H4 (cell line): ENCODE measurements at places on chromosomes 5 and 9. TPM values are rescaled to one million over a fixed set of nuclear protein-coding genes. Genes with fewer than 3 reads are reported as not detected.

- DNase-seq, result no peak
Measured at GRCh38 chr5:41264019-41264418, 50.7 kb upstream of the C6 start.

- no peak for DNase-seq
Measured at GRCh38 chr5:162434281-162434680, 366.7 kb downstream of the GABRG2 start.

DNA sequence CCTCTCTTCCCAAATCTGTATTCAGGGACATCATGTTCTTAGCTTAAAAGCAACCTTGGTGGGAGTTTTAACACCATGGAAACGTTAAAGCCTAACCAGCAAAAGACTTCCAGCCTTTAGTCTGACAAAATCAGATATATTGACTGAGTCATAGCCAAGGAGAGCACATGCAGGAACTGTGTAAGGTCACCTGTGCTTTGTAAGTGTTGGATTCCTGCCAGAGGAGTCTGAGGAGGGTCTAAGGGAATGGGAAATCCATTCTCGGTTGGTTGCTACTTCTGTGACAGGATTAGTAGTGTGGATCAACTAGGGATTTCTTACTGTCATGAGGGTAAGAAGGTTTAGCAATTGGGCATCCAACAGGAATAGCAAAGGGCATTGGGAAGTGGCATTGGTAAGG lies 142.0 kb upstream of the CHD1 start:
- DNase-seq, result no peak

DNA sequence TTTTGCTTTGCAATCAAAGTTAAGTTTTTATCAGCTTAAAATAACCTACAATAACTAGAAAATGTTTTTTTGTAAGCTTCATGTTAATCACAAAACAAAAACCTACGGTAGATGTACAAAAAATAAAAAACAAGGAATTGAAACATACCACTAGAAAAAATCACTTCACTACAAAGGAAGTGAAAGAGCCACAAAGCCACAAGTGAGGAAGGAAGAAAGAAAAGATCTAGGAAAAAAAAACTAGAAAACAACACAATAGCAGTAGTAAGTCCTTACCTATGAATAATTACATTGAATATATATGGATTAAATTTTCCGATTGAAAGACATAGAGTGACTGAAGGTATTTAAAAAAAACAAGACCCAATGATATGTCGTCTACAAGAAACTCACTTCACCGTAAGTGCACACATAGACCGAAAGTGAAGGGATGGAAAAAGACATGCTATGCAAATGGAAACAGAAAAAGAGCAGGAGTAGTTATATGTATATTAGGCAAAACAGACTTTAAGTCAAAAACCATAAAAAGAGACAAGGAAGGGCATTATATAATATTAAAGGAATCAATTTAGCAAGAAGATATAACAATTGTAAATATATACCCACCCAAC lies 13.4 kb upstream of the ZDHHC21 start:
- DNase-seq, result no peak

DNA sequence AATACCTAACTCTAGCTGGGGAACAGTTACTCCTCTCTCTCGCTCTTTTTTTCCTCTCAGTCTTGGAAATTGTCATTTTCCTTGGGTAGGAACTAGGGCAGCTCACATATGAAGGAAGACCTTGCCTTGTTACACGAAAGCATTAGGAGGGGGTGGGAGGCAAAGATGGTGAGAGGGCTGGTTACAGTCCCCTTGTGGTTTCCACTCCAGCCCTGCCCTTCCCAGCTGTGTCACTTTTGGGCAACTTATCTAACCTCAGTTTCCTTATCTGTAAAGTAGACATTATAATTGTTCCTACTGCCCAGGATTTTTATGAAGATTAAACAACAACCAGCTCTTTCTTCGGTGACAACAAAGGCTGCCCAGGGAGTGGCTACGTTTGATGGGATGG lies 196.2 kb upstream of the CLINT1 start:
- DNase-seq, result no peak

DNA sequence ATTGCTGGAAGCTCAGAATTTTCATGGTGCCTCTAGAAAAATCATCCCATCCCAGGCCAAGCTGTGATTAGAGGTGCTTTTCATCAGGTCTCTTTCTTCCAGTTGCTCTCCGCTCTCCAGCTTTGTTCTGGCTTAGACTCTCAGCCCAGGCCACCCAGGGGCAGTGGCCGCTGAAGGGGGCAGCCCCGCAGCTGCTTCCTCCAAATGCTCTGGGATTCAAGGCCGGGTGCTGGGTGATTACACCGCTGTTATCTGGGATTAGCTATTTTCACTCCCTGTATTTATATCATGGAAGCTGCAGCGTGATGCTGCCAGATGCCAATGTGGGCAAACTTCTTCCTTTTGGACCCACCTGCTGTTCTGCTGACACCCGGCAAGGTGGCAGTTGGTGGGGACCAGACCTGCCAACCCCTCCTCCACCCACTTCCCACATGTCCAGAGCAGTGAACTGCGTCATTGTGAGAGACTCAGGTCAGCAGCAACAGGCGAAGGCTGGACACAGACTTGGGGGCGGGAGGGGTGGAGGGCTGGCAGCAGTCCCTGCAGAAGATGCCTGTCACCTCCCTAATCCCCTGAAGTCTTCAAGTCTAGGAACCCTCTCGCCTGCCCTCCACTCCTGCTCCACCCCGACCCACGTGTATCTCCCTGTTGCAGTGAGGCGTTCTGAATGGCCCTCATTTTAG lies 33.9 kb upstream of the NKX2-5 start:
- no peak for DNase-seq

- DNase-seq, result no peak
Measured at GRCh38 chr9:133807037-133807436, 68.9 kb upstream of the SARDH start.

DNA sequence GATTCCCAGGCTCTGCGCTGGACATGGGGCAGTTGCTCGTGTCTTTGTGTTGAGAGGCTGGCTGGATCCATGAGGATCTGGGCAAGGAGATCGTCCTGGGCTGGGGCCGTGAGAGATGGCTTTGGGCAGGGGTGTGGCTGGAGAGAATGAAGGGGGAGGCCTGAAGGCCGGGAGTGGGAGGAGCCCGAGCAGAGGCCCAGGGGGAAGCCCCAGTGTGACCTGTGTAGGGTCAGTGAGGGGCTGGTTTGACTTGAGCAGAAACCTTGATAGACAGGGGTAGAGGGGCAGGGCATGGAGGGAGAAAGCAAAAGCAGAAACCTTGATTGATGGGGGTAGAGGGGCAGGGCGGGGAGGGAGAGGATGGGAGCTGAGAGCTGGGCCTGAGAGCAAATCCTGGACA lies 54.4 kb upstream of the ASS1 start:
- no peak for DNase-seq

- DNase-seq, result no peak
Measured at GRCh38 chr9:93261735-93262523, 78.0 kb downstream of the WNK2 start.

GRCh38 chr9:13629067-13629466 lies 349.6 kb upstream of the MPDZ start:
- no peak for DNase-seq

DNA sequence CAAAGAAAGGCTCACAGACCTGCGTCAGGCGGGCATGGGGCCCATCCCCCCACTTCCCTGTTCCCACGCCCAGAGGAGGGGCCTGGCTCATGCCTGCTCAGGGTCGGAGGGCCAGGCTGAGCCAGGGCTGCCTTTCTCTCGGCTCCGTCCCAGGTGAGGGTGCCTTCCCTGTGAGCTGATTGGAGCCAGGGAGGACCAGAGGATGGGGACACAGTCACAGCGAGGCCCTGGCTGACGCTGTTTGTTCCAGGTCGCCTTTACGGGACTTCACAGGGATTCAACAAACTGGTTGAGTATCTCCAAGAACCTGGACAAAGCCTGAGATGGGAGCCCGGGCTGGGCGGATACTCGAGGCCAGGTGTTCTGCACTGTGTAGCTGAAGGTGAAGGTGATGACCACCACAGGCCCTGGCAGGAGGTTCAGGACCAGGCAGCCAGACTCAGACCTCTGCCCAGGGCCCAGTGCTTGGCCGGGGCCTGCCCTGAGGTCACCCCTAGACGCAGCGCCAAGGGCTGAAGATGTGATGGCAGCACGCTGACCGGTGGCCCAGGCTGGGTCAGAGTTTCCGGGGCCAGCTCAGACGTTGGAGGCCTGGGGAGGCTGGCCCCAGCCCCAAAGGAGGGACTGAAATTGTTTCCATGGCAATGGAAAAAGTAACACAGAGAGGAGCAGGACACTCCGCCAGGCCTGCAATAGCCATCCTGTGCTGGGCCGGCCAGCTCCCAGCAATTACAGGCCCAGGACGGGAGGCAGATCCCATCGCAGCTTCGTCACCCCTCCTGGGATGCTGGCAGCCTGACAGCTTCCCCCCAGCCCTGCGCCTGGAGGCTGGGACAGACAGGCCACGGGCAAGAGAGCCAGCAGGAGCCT lies 65.3 kb upstream of the ADAMTS2 start:
- no peak for DNase-seq

DNA sequence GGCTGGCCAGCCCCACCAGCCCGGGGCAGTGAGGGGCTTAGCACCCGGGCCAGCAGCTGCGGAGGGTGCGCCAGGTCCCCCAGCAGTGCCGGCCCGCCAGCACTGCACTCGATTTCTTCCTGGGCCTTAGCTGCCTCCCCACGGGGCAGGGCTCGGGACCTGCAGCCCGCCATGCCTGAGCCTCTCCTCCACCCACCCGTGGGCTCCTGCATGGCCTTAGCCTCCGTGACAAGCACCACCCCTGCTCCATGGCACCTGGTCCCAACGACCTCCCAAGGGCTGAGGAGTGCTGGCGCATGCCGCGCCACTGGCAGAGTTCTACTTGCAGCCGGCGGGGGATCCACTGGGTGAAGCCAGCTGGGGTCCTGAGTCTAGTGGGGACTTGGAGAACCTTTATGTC lies 452.6 kb downstream of the AGTPBP1 start:
- DNase-seq, result no peak

- DNase-seq, result no peak
Measured at GRCh38 chr9:136725612-136726011, 13.2 kb downstream of the DIPK1B start.

SLC25A2 gene
- not detected in 2 replicates for total RNA-seq

PCDHGA9 gene
- total RNA-seq, result 1.1 and 1.8 TPM in 2 replicates

IL31RA gene
- 7.6 and 10.5 TPM in 2 replicates for total RNA-seq

PCDHGA2 gene
- total RNA-seq, result 0.99 and 1.6 TPM in 2 replicates

IFNK gene
- not detected in 2 replicates for total RNA-seq

POC5 gene
- total RNA-seq, result 30.1 and 43.9 TPM in 2 replicates

PRRX2 gene
- 16.5 and 18.9 TPM in 2 replicates for total RNA-seq

APBA1 gene
- 0.25 and 0.41 TPM in 2 replicates for total RNA-seq
